ENCODE measurements at places on chromosomes 5 and 9.

- no peak for DNase-seq
These were observed 141.3 kb upstream of the EPB41L4A start for GRCh38 chr5:112560371-112560770.

- no peak for DNase-seq
These were observed 25.1 kb downstream of the ARHGAP26 start for GRCh38 chr5:142795251-142795650.

GRCh38 chr5:173974688-173975239 lies 14.2 kb upstream of the C5orf47 start:
- DNase-seq = no peak

DNA sequence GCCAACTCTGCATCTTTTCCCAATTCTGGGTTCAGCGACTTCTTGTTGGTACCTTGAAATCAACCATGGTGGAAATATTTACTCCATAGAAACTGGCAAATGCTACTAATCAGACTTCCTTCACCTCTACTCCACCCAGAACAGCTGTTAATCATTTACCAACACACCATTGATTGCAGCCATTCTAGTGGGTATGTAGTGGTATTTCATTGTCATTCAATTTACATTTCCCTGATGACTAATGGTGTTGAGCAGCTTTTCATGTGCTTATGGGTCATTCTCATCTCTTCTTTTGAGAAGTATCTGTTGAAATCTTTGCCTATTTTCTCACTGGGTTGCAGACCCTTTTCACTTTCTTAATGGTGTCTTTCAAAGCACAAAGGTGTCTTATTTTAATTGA lies 122.4 kb upstream of the MSX2 start:
- no peak for DNase-seq

GRCh38 chr9:69004836-69005235 lies 9.1 kb downstream of the PRKACG start:
- DNase-seq = no peak

GRCh38 chr9:132214027-132214622 lies 52.3 kb downstream of the NTNG2 start:
- no peak for DNase-seq

- DNase-seq = no peak
These were observed 11.6 kb upstream of the RETREG1 start for GRCh38 chr5:16628376-16628775.

- DNase-seq = no peak
These were observed 271.8 kb downstream of the SMARCA2 start for GRCh38 chr9:2286825-2287455.

DNA sequence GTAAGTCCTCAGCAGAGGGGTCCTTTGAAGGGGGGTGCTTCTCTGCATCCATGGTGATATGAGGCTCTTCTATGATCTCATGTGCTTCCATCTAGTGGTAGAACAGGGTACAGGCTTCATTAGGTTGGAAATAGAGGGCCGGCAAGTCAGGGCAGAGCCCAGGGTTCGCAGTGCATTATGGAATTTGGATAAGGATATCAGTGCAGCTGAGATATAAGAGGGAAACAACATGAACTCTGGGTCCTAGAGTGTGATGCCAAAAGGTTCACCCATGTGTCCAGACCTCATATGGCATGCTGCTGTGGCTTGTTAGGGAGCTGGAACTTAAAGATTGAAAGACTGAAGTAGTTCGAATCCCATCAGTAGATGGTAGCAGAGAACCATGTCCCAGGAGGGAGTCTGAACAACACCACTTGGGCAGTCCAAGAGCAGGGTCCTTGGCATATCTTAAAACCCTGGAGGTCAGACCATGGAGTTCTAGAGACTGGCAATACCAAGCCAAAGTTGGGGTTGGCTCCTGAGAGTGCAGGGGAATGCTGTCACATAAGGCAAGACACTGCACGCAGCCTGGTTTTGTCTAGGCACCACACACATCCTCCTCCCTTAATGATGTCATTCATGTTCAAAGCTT lies 2.3 kb downstream of the FAM221B start:
- no peak for DNase-seq

- no peak for DNase-seq
These were observed 859 bp upstream of the GRIA1 start for GRCh38 chr5:153489611-153490010.

DNA sequence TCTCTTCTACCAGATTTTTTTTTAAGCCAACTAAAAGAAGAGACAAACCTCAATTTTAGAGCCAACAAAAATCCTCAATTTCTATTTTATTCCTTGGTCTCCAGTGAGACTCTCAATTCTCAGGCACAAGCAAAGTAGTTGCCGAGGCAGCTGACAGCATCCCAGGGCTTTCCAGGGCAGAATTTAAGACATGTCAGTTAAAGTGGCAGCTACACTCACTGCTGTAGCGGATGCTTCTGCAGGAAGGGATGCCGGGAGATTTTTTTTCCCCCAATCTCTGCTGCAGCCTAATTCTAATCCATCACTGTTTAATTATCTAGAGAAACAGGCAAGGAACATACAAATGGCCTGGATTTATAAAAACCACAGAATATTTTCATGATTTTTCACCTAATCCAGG lies 57.0 kb downstream of the TTC39B start:
- no peak for DNase-seq

- no peak for DNase-seq
These were observed 15.1 kb downstream of the TTC1 start for GRCh38 chr5:160023908-160024630.

DNA sequence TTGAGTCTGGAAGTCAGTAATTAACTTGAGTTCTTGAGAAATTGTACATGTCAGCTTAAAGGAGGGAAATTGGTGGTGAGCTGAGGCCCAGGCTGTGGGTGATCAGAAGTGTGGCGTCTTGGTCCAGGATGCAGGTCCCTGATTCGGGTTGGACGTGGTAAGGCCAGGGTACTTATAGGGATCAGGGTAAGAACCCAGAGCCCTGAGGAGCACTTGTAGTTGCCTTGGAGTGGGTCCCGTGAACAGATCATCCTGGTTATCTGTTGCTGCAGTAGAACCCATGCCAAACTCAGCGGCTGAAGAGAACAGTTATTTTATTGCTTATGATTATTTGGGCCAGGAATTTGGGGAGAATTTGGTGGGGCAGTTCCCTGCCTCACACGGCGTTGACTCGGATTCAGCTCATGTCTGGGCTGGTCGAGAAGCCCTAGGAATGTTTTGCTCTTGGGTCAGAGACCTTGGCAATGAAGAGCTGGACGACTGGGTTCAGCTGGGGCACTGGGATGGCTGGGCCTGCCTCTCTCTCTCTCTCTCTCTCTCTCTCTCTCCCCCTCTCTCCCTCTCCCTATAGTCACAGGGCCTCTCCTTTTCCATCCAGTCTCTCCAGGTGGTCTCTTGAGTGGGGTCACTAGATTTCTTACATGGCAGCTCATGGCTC lies 73.1 kb downstream of the PDZD2 start:
- no peak for DNase-seq

DNA sequence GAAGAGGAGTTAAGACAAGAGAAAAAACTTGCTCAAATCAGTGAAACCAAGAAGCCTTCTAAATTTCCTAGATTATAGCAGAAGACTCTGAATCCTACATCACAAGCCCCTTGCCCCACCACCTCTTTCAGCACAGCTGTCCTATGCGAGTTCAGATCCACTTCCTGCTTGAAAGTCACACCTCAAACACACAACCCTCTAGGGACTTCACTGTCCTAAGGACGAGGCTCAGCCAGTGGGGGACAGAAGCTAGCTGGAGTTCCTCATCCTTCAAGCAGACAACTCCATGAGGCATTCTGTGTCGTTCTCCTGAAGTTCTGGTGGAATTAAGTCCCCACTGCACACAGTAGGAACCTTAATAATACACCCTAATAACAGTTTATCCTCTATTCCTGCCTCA lies 44.3 kb downstream of the NRG2 start:
- no peak for DNase-seq

Measured in activated T-helper 2 cell treated with anti-CD3 and anti-CD28 coated beads, Interferon-gamma antibody, Interleukin-2, Interleukin-4, amounts not matched to agents 10 μg/mL and 5 μg/mL and 100 μg/mL, durations not matched to agents 14 hours and 24 hours and 36 hours (primary cell).